NCI-H774 (cell line): ENCODE measurements at places on chromosomes 6 and 20.

- DNase-seq = no peak
Measured at GRCh38 chr20:40630713-40631112, 58.3 kb downstream of the MAFB start.

- DNase-seq = no peak
Measured at GRCh38 chr6:113709936-113710509, 147.1 kb upstream of the MARCKS start.

DNA sequence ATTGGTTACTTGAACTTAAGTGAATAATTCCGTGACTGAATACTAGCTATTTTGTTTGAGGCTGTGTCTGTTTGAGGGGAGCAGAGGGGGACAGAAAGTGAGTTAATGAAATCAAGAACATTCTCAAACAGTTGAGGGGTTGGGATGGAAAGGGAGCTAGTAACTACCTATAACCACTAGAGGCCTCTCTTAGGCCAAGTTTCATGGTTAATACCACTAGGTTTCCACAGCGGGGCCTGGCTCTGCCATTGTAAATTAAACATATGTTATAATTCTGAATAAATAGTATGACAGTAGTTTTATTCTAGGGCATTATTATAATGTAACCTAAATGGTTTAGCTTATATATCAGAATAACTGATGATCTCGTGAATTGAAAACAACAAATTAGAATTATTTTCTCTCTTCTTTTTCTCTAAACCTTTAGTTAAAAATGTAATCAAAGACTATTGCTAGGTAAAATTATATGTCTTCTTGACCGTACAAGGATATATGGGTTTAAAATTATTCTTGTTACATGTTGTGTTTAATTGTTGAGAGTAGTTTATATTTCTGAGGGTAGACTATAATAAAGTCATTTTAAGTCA, 108.1 kb downstream of the BCKDHB start:
- peak; percentile 66 for DNase-seq

DNA sequence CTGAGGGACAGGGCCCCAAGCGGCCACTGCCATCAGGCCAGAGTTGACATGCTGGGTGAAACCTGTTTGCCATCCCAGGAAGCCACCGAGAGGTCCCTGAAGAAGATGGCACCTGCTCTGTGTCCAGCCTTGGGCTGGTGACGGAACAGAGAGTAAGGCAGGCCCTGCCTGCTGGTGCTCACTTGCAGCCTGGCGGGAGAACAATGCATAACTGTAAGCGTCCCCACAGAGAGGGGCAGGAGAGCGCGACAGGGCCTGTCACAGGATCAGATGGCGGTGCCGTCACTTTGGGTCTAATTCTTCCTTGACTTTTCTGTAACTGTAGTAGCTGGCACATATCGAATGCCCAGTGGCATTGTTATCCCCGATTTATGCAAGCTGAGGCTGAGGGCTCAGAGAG, 29.0 kb upstream of the VSTM2L start:
- DNase-seq = no peak

DNA sequence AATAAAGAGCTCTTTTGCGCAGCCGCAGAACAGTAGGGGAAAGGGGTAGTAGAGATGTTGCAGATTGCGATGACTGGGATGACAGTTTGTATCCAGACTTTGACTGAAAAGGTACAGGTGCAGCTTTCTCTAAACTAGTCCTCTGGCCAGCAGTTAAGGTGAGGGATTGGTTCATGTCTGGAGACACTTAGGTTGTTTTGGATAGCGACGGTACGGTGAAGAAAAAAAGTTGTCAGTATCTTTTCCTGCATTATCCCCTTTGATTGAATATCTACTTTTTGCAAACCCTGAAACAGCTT, 537 bp downstream of the PRR3 start:
- DNase-seq = no peak

DNA sequence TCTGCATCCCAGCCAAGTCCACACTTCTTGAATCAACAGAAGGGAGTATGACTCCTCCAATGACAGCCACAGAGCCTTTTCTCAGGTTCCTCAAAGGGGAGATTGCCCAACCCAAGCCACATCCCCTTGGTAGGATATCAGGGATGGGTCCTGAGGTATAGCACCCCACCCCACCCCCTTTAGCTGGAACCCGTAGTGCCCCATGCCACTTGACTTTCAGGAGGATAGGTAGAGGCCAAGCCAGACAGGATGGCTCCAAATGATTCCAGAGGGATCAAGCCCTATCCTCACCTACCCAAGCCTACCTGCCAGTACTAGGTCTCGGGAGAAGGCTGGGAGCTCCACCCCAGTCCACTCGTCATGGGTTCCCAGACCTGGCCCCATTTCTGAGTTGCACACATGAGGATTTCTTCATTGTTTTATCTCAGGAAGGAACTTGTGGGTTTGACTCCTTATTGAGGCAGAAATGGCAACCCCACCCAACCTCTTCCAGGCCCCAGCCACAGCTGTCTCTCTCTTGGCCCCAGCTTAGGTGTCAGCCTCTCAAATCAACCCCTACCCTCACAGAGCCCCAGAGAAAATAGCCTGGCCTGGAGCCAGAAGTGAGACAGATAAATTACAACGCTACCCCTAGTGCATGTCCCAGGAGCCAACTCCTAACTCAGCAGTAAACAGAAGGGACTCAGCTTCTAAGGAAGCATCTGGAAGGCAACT, 3.6 kb downstream of the CCND3 start:
- DNase-seq = no peak

- no peak for DNase-seq
Measured at GRCh38 chr6:144753023-144753705, 468.0 kb downstream of the UTRN start.

- no peak for DNase-seq
Measured at GRCh38 chr20:4780245-4780644, 58.5 kb downstream of the PRND start.

DNA sequence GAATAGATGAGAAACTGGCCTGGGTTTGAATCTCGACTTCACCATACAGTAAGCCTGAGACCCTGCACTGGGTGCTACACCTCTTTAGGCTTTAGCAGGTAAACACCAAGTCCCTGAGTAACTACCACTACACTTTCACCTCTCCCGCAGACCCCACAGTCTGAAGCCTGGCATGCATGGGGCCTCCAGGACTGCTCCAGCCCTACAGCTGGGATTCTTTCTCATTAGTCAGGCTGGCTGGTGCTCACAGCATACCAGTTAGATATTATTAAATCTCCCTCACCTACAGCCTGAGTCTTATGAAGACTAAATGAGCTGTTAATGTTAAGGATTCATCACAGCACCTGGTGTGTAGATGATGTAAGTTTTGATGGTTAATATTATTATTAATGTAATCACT, 388.7 kb downstream of the ARHGAP18 start:
- no peak for DNase-seq

DNA sequence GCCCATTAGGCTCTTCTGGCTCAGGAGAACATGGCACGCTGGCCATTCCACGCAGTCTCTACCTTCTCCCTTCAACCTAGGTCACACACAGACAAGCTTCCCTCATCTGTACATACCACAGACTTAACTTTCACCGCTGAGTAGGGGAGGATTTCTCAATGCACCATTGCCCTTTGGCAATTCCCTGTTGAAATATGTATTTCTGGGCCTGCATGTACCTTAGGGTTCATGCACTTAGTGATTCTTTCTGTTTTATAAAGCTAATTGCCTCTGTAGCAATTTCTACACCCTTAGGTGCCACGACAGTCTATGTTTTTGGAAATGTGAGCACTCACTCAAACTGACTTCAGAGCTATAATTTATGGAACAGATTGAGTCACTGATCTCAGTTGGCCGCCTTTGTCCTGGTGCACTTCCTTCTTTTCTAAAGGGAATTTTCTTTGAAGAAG, 253.8 kb upstream of the PRDM1 start:
- no peak for DNase-seq

- no peak for DNase-seq
Measured at GRCh38 chr6:99434702-99435530, 9.8 kb upstream of the PNISR start.

GRCh38 chr20:21202259-21202658, 76.4 kb downstream of the KIZ start:
- no peak for DNase-seq

DNA sequence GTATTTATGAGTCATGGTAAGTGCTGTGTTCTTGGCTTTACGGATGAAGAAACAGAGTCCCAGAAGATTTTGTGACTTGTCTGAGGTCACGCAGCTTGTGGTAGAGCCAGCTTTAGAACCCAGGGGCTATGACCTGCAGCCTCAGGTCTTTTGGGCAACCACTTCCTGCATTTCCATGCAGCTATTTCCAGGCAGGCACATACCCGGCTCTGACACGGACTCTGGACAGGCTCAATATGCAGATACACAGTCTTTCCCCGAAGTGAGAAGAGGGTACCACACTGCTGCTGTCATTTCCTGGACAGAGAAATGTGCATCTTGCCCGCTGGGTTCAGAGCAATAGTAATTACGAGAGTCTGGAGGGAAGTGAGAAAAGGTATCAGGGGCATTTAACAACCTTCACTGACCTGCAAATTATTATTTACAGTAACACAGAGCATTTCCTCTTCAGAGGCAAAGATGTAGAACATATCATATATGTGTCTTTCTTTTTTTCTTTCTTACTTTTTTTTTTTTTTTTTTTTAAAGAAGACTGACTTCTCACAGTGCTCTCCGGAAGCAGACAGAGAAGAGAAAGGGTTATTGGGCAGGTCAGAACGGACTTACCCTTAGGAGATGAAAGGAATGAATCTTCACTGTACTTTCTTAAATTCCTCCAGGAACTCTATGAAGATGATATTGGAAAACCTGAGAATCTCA, 185.1 kb downstream of the CLIC5 start:
- DNase-seq = no peak

GRCh38 chr6:119677384-119677783, 327.8 kb upstream of the MAN1A1 start:
- no peak for DNase-seq

DNA sequence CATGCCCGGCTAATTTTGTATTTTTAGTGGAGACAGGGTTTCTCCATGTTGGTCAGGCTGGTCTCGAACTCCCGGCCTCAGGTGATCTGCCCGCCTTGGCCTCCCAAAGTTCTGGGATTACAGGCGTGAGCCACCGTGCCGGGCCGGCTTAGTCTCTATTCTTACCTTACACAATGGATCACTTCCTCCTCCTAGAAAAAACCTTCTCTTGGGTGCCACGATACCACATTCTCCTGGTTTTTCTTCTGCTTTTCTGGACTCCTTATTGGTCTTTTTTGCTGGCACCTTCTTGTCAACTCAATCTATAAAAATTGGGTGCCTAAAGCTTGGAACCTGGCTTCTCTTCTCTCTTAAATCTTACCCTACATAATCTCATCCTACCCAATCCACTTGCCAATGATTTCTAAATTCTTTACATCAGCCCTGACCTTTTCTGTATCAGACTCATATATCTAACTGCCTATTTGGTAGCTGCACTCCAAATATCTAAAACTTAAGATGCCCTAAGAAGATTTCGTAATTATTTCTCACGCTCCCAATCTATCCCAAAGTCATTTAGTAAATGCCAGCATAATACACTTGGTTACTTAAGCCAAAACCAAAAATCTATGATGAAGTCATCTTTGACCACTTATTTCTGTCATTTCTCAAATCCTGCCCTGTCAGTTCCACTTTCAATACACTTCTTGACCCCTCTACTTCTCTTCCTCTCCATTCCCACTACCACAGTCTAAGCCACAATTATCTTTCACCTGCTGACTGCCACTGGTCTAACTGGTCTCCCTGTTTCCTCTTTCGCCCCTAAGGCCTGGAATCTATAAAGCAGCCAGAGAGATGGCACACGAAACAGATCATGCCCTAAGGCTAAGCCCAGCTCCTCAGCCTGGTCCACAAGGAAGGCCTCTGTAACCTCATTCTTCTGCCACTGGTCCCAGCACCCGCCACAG, 43.2 kb downstream of the ELMO2 start:
- DNase-seq = no peak

DNA sequence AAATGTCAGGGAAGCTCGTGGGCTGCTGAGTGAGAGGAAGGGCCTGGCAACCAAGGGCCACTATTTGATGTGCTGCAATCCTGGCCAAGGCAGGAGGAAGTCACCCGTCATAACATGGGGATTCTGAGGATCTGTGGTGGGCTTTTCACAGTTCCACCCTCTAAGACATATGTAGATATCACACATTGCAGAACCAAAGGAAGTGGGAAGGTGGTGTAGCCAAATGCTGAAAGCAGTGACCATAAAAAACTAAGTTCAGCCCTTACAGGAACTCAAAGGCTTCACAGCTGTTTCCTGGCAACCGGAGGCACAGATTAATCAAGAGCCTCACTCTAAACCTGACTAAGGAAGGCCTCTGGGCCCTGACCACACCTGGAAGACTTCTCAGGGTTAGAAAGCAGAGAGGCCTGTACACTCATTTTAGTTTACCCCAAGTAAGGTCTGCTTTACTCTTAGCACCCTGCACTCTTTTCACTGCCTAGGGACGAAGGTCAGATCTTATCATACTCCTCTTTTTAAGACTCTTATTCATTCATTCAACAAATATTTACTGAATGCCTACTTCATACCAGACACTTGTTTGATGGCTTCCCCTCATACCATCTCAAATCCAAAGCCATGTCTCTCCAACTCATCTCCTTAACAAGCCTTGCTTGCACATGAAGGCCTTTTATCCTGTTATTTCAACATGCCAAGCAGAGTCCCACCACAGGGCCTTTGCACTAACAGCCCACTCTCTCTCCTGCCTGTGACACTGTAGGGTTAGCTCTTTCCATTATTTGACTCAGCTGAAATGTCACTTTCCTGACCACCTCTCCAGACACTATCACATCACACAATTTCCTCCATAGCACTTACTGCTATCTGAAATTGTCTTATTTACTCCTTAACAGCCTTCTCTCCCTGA, 2.6 kb downstream of the UBE2V1 start:
- no peak for DNase-seq

DNA sequence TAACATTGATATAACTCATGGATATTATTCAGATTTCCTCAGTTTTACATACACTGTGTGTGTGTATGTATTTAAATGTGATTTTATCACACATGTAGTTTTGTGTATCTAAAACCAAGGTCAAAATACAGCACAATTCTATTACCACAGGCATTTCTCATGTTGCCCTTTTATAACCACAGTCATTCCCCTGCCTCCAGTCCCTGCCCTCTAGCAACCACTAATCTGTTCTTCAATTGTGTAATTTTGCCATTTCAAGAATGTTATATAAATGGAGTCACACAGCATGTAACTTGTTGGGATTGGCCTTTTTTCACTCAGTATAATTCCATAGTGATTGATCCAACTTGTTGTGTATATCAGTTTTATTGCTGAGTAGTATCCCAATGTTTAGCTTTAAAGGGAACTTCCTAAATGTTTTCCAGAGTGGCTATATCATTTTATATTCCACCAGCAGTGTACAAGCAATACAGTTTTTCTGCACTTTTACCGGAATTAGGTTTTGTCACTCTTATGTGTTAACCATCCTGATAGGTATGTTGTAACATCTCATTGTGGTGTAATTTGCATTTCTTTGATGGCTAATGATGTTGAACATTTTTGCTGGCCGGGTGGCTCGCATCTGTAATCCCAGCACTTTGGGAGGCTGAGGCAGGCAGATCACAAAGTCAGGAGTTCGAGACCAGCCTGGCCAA, 338.2 kb downstream of the SOX4 start:
- DNase-seq = no peak

DNA sequence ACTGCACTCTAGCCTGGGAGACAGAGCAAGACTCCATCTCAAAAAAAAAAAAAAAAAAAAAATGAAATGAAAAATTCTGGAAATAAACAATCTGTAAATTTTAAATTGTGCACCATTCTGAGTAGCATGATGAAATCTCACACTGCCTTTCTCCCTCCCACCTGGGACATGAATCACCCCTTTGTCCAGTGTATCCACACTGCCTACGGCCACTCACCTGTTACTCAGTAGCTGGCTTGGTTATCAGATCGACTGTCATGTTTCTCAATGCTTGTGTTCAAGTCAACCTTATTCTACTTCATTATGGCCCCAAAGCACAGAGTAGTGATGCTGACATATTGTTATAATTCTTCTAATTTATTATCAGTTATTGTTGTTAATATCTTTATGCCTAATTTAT, 58.7 kb upstream of the MTHFD1L start:
- DNase-seq = no peak
